ENCODE measurements at places on chromosomes 4 and X.

GRCh38 chr4:186765673-186766546, 42.3 kb upstream of the FAT1 start:
- no peak for DNase-seq

DNA sequence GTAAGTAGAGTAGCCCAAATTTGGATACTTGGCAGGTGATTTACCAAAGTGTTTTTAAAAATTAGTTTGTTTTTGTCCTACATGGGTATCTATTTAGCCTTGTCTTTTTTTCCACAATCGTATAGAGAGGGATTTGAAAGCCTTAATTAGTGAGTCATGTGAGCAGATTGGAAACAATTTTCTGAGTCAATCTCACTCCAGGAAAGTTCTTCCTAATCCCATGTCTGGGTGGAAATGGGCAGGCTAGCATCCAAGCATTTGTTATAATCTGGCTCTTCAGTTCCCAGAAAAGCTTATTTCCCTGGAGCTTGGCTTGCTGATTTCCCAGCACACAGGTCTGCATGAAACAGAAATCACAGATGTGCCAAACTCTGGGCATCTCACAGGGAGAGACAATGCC, 426.9 kb upstream of the BOD1L1 start:
- no peak for DNase-seq

DNA sequence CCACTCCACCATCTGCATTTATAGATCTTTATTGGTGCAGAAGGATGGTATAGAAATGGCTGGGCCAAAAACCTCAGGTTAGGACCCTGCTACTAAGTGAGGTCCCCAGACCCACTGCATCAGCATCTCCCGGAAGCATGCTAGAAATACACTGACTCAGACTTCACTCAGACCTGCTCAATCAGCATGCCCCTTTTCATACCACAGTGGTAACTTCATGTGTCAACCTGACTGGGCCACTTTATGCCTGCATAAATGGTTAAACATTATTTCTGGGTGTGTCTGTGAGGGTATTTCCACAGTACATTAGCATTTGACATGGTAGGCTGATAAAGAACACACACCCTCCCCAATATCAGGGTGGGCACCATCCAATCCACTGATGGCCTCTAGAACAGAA, 118.6 kb upstream of the VCX3B start:
- DNase-seq, result no peak

GRCh38 chr4:85420831-85421230, 54.1 kb upstream of the ARHGAP24 start:
- DNase-seq, result no peak

- DNase-seq, result no peak
These were observed 203.3 kb upstream of the JADE1 start for GRCh38 chr4:128606173-128606572.

DNA sequence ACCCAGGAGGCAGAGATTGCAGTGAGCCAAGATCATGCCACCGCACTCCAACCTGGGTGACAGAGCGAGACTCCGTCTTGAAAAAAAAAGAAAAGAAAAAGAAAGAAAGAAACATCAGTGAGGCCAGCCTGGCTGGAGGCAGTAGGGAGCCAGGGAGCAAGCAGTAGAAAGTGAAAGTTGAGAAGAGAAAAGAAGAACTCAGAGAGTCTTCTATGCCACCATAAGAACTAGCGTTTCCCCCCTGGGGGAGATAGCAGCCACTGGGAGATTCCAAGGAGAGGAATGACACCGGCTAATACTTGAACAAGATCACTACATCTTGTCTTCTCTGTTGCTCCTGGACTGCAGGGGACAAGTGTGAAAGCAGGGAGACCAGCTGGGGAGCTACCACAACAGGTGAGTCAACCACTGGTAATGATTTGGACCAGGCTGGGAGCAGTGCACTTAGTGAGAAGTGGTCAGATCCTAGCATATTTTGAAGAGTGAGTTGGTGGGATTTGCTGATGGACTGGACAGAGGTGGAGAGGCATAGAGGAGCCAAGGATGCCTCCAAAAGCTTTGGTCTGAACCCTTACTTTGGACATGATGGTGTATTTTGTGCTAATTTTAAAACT, 33.4 kb downstream of the SLC2A9 start:
- no peak for DNase-seq

DNA sequence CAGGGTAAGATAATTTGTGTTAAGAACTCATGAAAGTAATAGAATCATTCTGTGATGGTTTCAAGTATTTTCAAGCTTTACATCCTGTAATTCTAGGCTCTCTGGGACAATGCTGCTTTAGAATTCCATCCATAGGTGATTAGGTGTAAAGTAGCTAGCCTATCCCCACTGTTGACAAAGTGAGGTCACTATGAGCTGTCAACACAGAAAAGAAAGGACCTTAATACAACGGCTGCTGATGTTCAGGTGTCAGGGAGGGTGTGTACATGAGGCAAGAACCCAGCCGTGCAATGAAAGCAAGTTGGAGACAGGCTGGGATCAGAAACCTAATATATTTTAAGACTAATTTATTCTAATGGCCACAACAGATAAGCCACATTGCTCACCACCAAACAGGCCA, 36.8 kb upstream of the SH3RF1 start:
- DNase-seq, result no peak

- peak; percentile 71 for DNase-seq
These were observed 55.8 kb upstream of the BCOR start for GRCh38 chrX:40153345-40154249.

DNA sequence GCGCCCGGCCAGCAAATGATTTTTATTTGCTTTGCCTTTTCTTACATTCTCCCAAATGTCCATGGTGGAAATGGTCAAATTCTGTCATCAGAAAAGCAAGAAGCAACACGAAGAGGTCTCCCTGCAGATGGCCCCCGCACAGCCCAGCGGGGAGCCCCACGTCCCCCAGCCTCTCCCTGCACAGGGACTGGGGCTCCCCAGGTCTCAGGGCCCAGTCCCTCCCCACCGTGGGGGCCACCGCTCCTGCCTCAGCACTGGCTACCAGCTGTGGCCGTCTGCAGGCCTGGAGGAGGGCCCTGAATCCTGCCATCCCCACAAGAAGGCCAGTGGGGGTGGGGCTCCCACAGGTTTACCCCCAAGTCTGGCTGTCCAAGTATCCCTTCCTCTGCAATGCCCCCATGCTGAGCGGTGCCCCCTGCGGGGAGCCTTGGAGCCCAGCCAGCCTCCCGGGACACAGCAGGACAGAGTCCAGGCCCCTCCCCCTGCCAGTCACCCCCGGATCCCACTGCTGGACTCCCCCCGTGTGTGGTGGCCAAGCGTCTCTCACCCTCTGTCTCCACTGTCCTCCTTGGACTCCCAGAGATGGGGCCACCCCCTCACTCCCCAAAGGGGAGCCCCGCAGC, 38.2 kb upstream of the ADRA2C start:
- DNase-seq, result no peak

- no peak for DNase-seq
These were observed 143.4 kb downstream of the CPEB2 start for GRCh38 chr4:15145709-15146108.

DNA sequence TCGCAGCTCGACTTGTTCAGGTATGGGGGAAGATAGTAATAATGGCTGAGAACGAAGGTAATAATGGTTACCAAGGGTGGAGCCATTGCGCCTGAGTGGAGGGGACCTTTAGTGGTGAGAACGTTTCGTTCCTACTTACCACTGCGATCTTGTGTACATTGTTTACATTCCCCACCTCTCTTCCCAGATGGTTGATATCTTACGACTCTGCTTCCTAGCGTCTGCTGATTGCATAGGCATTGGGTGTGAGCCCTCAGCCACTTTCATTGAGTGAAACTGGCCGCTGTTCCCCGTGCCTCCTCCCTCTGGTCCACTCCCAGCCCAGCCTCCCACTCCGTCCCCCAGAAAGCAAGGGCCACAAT, 850 bp downstream of the IGBP1 start:
- no peak for DNase-seq

DNA sequence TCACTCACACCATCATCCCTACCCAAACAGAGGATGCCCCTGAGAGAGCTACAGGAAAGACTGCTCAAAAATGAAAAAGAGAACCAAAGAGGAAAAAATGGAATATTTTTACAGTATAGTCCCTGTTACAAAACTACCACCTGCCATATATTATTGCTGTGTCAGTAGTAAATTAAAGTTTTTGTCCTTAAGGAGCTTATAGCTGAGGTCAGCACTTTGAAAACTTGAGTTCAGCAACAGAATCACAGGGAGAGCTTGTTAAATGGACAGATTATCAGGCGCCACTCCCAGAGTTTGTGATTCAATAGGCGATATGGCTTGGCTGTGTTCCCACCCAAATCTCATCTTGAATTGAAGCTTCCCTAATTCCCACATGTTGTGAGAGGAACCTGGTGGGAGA, 71.9 kb upstream of the FAM9A start:
- no peak for DNase-seq

GRCh38 chrX:150768580-150769190, 75.5 kb downstream of the MTMR1 start:
- DNase-seq, result no peak

Measured in NCI-H1694 treated with DMSO at 0.1 percent for 48 hours (cell line).